Left ventricle myocardium inferior (tissue), 1 donor: ENCODE measurements at places on chromosomes 6 and 20. TPM values are rescaled to one million over a fixed set of nuclear protein-coding genes. Genes with fewer than 3 reads are reported as not detected.
A peak's percentile ranks its signal among the peaks of the same experiment; 100 is the strongest.

GRCh38 chr20:37880726-37881591 lies 22.0 kb upstream of the VSTM2L start:
- DNase-seq, result peak; percentile 87

DNA sequence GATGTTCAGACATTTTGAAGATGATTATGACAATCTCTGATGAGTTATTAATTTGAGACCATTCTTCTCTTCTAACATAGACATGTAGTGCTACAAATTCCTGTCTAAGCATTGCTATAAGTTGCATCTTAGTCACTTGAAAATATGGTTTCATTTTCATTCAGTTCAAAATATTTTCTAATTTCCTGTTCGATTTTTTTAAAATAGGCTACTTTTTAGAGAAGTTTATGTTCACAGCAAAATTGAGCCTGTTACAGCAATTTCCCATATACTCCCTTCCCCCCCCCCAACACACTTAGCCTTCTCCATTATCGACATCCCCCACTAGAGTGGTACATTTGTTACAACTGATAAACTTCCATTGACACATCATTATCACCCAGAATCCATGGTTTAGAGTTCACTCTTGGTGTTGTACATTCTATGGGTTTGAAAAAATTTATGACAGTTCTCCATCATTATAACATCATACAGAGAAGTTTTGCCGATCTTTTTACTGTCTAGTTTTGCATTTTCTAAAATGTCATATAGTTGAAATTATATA lies 31.2 kb downstream of the PLAGL1 start:
- DNase-seq, result no peak

DNA sequence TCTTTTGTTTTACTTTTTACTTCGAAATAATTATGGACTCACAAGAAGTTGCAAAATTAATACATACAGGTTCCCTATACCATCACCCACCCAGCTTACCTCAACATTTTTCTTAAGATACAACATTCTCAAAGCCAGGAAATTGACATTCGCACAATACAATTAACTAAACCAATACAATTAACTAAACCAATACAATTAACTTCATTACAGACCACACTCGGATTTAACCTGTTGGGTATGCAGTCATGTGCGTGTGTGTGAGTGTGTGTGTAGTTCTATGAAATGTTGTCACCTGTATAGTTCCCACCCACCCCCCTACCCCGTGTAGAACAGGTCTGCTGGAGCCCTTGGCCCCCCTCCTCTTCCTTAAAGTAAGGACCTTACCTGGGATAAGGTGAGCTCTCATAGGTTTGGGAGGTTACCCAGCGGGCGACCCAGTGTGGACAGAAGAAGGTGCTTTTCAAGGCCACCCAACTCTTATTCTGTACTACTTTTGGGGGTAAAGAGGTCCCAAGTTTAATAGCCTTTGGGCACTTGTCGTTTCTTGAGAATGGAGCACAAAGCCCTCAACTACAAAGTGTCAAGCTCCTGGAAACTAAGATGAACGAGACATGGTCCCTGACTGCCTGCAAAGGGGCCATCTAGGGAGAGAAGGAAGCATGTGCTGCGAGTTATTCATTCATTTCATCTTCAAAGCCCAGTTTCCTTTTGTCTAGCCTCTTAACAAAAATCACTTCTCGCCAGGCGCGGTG lies 544 bp upstream of the STK38 start:
- DNase-seq, result no peak

DNA sequence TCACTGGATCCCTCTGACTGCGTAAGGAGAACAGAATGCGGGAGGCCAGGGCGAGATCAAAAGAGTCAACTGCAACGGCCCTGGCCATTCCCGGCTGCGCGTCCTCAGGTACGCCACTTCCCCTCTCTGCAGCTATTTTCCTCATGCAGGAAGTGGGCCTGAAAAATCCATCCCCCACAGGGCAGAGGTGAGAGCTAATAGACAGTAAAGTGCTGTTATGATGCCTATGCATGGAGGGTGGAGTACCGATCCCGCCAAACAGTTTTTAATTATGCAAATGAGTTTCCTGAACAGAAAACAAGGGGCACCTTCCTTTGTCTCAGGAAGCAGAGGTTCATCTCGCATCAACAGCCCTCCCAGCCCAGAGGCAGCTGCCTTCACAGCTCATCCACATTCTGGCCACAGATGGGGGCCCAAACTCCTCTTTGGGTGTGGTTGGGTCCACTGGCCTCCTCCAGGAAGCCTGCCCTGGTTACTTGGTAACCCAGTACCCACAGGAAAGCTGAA lies 9.3 kb downstream of the PREX1 start:
- no peak for DNase-seq

GRCh38 chr6:83862776-83863471 lies 3.4 kb downstream of the CYB5R4 start:
- no peak for DNase-seq

DNA sequence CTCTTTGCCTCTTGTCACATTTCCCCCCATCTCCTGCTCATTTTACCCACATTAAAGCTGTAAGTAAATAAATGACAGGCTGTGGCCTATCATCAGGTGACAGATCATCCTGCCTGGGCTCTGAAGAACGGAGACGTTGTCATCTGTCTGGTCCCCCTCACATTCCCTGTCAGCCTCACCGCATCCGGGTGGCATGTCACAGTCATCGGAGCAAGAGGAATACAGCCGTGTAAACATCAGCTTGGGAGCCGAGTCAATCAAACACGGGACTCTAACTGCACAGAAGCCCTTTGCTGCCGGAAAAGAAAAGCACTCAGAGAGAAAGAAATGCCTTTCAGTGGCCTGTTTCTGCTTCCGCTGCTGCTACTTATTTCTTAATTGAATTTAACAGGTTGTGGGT lies 371.9 kb upstream of the ID4 start:
- DNase-seq, result no peak

- no peak for DNase-seq
Observed at GRCh38 chr6:132736239-132736638, 21.5 kb downstream of the VNN2 start.

DNA sequence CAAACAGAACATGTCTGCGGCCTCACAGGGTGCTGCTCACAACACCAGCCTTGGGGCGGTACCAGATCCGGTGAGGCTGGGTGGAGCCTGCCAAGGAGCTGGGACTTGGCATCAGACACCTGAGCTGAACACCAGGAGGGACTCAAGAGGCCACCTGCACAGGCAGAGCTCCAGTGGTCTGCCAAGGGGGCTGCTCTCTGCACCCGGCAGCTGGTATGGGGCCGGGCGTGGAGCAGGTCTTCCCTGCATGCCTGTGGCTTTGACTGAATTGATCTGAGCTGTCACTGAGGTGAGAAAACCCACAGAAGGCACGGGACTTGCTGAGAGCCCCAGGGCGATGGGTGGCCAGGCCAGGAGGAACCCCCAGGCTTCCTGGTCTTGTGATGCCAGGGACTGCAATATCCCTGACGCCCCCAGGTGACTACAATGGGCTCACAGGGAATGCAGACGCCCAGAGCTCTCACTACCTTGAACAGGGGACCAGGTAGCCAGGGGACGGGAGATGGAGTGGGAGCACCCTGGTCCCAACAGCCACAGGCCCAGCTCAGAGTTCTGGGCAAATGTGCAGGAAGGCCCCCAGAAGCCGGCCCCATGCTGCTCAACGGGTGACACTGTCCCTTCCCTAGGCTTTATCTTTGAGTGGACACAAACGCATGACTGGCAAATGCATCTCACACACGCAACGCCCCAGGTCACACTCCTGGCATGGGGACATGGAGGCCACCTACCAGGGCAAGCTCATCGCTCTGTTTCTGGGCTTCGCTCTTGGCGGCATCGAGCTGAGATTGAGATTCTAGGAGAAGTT lies 48.2 kb downstream of the DSTN start:
- peak; percentile 14 for DNase-seq

DNA sequence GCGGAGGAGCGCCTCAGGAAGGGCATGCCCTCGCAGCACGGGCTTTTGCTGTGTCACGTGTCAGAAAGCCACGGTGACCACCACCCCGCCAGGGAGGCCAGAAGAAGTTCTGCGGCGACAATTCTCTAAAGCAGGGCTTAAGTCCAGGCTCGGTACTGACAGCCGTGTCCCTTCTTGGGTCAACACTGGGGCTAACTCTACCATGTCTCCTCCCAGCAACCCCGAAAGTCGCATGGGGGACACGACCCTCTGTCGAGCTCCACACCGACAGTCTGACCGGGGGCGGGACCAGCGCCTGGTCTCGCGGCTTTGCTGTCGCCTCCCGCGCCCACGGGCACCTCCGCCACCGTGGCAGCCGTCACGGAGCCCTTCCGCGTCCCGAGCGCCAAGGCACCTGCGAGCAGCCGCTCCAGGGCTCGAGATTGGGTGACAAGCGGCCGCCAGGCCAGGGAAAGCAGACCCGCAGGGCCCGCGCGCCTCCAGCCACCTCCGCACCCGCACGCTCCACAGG lies 534 bp downstream of the NANP start:
- DNase-seq, result peak; percentile 39

- DNase-seq, result peak; percentile 28
Observed at GRCh38 chr20:63178889-63179686, 36.8 kb downstream of the YTHDF1 start.

GRCh38 chr6:12198851-12199250 lies 91.3 kb upstream of the EDN1 start:
- no peak for DNase-seq

DNA sequence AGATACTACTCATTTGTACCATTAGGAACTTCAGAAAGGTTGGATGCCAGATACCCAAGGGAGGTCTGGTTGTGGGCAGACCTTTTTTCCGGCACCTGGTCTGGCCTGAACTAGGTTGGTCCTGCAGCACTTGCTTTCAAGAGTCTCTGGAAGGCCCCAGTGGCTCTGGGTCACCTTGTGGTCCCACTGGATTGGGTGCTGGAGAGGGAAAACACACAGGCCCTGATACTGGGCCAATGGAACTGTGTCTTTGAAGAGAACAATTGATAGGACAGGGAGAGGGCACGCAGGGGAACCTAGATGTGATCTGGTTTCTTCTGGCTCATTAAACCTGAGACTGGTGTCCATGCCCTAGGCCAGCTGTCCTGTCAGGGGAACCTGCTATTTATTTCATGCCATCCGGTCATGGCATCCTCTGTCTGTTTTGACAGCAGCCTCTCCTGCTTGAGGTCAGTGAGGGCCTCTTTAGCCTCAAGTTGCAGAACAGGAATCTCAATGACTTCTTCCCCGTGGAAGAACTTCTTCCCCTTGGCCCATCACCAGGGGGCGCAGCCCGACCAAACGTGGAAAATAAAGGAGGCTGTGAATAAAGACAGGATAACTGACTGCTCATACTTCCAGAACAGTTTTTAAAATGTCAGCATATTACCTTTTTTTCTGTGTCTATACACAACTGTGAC lies 25.0 kb downstream of the TAF8 start:
- peak; percentile 78 for DNase-seq

DNA sequence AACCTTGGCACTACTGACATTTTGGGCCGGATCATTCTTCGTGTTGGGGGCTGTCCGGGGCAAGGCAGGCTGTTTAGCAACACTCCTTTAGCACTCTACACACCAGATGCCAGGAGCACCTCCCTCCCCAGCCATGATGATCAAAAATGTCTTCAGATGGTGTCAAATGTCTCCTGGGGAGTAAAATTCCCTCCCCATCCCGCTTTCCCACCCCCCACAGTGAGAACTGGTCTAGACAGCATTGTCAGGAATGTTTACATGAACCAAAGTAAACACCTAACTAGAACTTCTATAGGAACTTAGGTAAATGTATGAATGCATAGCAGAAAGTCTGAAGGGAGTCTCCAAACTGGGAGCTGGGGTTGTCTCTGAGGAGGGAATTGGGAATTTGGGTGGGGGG lies 70.0 kb upstream of the TOP1 start:
- no peak for DNase-seq

DNA sequence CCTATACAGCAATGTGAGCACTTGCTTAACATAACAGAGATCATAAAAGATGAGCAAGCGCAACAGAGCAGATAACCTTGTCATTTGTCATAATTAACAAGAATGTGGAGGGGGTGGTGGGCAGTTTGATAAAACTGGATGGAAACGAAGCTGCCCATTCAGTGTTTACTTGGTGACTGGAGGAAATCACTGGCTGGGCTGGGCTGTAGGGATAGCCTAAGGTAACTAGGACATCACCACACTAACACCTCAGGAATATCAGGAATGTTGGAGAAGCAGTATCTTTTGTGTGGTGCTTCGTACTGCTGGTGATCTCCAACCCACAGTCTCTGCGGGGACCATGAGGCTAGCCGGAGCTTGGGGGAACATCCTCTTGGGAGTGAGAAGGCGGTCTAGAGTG lies 218.4 kb downstream of the HIVEP2 start:
- DNase-seq, result no peak

GRM1 gene
- 6.7 TPM for total RNA-seq

SF3B5 gene
- total RNA-seq, result 131 TPM

NKAPL gene
- 4.5 TPM for total RNA-seq

ZNF831 gene
- 0.05 TPM for total RNA-seq

TRDN gene
- 453 TPM for total RNA-seq

PGBD1 gene
- total RNA-seq, result 2.4 TPM

DDX43 gene
- total RNA-seq, result 0.41 TPM

FAM210B gene
- 52.7 TPM for total RNA-seq

ACSS1 gene
- total RNA-seq, result 159 TPM

OR2J3 gene
- total RNA-seq, result not detected
